ENCODE measurements at places on chromosomes 2 and 18.

GRCh38 chr2:85134255-85134895 is 1.2 kb downstream of the TCF7L1 start:
- peak; percentile 75 for DNase-seq

DNA sequence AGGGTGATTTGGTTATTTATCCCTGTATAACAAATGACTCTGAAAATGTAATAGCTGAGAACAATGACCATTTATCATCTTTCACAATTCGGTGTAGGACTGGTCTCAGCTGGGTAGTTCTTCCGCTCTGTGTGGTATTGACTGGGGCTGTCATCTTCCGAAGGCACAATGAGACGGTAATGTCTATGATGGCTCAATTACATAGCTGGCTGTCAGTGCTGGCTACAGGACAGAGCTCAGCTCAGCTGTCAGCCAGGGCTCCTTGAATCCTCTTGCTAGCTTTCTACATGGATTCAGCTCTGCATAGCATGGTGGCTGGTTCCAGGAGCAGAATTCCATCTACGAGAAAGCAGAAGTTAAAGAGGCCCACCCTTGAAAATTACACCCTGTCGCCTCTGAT is 483.8 kb downstream of the TDRD15 start:
- no peak for DNase-seq

DNA sequence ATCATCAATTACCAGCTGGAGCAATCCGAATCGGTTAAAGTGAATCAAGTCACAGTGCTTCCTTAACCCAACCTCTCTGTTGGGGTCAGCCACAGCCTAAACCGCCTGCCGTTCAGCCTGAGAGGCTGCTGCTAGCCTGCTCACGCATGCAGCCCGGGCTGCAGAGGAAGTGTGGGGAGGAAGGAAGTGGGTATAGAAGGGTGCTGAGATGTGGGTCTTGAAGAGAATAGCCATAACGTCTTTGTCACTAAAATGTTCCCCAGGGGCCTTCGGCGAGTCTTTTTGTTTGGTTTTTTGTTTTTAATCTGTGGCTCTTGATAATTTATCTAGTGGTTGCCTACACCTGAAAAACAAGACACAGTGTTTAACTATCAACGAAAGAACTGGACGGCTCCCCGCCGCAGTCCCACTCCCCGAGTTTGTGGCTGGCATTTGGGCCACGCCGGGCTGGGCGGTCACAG is 496 bp upstream of the ITGA4 start:
- DNase-seq = peak; percentile 36

DNA sequence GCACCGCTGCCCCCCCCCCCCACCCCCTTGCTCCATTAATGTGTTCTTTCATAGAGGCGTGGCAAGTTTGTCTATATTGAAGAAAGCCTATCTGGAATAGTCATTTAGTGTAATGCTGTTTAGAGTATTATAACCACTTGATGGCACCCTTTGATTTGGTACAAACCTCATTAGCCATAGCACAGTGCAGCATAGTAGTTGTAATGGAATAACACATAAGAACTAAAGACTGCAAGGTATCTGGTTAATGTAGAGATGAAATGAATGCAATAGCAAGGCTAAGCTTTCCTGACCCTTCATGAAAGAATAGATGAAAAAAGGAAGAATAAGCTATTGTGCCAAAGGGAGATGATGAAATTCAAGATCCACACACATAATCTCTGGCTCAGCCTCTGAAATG is 81.9 kb downstream of the EHBP1 start:
- peak; percentile 14 for DNase-seq

- peak; percentile 7 for DNase-seq
Measured at GRCh38 chr2:210895132-210895531, 338.7 kb downstream of the CPS1 start.

GRCh38 chr2:30705711-30706533 is 101.3 kb downstream of the CAPN13 start:
- DNase-seq = no peak

GRCh38 chr2:169778446-169778845 is 20.2 kb upstream of the SSB start:
- no peak for DNase-seq

DNA sequence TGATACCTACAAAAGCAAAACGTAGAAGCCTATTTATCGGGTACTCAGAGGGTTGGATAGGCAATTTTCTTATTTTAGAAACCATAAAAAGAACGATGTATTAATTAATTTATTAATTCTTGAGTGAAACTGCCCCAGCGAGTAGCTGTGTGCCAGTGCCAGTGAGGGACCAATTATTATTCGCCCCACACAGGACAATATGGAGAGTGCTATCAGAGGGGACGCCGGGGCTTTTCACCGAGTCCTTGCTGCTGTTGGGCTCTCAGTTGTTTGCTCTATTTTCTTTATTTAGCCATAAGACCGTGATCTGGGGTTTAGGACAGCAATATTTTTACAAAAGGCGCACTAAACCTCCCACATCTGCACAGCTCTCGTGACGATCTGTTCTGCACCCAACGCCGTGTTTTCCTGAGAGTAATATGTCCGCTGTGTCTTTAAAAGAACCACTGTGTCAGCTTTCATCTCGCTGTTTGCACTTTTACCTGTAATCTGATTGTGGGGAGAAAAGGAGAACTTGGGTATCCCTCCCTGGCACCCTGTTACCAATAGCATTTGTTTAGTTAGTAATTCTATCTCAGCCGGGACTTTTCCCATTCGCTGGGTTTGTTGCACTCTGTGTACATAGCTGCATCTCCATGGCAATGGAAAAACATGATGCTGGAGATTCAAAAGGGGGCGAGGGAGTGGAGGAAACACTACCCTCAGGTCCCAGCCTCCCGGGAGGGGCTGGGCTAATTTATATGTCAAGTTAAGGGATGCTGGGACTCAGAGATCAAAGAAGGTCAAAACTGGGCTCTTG is 30.1 kb upstream of the ZNF516 start:
- peak; percentile 28 for DNase-seq

GRCh38 chr2:44772669-44773378 is 168.7 kb upstream of the SIX3 start:
- peak; percentile 72 for DNase-seq

GRCh38 chr2:169361706-169362117 is 622 bp downstream of the LRP2 start:
- peak; percentile 5 for DNase-seq

GRCh38 chr2:103529798-103530502 is 768.1 kb downstream of the TMEM182 start:
- no peak for DNase-seq

GRCh38 chr2:64757126-64757525 is 103.4 kb upstream of the SERTAD2 start:
- no peak for DNase-seq

GRCh38 chr2:138962686-138963085 is 182.5 kb upstream of the NXPH2 start:
- DNase-seq = no peak

DNA sequence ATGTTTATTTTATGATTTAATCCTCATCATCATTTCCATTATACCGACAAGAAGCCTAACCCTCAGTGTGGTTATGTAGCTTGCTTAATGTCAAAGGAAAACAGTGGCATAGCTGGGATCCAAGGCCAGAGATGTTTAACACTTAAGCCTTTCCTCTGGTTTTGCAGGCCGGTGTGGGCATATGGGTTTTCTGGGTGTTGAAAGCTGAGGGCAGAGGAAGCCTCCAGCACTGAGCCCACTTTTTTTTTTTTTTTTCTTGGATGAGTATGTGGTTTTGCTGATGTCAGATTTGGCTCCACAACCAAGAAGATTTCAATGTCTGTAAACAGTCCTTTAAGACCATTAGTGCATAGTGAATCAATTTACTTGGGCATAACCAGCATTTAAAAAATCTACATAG is 41.3 kb downstream of the LHCGR start:
- DNase-seq = no peak

DNA sequence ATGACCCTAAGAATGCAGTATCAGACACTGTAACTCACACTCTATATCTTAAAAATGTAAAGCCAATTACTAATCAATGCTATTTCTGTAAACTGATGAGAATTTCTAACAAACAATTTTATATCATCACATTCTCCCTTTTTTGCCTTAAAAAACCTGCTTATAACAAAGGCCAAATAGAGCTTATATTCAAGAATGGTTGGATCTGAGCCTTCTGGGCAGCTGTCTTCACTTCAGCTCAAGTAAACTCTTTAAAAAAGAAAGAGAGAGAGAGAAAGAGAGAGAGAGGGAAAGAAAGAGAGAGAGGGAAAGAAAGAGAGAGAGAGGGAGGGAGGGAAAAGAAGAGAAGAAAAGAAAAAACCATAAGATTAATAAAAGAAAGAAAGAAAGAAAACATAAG is 231.8 kb downstream of the KCNE4 start:
- no peak for DNase-seq

GRCh38 chr18:50199346-50199855 is 4.5 kb upstream of the MYO5B start:
- DNase-seq = no peak

- peak; percentile 11 for DNase-seq
Measured at GRCh38 chr2:201852878-201853415, 46.6 kb downstream of the CDK15 start.

GRCh38 chr2:230869914-230870543 is 5.3 kb downstream of the ITM2C start:
- peak; percentile 19 for DNase-seq

GRCh38 chr2:71886241-71886640 is 261.4 kb downstream of the CYP26B1 start:
- no peak for DNase-seq

GRCh38 chr2:10906926-10907625 is 4.7 kb upstream of the KCNF1 start:
- DNase-seq = no peak

GRCh38 chr2:54107903-54108615 is 7.4 kb upstream of the ACYP2 start:
- no peak for DNase-seq

DNA sequence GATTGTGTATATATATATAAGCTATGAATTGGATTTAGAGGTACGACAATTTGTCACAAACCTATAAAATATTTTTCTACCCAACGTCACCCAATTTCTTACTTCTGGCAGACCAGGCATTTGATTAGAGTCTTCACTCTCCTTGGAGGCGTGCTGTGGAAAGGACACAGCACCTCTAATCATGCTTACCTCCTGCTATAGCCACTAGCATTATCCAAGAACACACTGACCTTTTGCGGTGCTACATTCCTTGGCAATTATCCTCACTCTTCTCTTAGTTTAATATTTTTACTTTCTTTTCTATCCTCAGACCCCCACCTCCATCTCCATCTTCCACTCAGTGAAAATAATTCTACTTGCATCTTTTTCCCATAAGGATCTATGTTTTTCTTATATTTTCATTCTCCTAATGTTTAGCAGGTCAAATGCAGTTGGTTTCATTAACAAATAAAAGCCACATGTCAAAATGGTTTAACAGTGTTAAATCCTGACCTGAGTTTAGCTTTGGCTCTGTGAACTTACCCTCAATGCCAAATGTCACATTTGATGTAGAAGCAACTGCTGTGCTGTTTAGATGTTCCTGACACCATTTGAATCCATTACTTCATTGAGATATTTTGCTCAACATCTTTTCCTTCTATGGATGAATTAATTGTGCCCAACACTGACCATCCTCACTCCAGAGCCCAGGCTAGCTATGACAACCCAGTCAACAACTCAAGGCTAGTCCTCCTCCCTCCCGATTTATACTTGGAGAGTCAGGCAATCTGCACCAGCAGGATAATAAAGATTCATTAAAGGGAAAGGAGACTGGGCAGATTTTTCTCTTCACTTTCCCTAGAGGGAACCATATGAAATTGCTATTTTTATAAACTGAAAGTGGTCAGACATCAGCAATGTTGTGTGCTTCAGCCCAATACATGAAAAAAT is 240.5 kb downstream of the MREG start:
- DNase-seq = no peak

DNA sequence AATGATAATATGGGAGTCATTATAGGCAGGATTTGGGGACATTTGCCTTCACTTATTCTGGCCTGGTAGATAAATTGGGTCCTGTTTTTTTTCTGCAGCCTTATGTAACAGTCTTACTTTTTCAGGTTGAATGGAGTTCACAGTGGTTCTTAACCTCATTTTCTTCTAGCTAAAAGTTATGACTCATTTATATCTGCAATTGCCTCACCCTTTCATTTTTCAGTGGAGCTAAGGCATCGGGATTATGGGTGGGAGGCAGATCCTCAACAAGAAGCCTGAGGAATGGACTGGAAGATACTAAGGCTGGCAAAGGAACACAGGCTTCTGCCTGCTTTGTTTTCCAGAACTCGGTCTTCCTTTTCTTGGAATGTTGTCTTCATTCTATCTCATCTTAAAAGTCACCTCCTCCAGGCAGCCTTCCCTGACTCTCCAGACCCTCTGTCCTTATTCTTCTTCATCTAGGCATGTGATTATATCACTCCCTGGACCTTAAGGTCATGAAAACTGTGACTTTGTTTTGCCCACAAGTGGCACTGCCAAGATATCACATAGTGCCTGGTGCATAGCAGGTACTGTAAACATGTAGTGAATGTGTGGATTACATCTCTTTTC is 41.0 kb upstream of the ACSL3 start:
- no peak for DNase-seq

DNA sequence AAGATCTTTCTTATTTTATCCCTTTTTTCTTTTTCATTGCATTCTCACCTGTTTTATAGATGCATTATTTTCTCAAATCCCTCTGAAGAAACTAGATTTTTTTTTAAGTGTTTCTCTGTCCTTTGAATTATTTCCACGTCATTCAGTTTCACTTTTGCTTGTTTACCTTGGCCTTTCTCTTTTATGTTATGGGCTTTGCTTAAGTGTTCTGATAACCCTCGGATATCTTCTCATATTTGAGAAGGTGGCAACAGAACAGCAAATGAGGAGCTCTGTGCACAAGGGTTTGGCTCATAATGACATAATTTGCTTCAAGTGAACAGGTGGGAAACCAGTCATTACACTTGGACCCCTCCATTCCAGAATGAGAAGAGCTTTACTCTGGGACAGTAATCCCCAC is 111.9 kb downstream of the C1D start:
- DNase-seq = no peak

DNA sequence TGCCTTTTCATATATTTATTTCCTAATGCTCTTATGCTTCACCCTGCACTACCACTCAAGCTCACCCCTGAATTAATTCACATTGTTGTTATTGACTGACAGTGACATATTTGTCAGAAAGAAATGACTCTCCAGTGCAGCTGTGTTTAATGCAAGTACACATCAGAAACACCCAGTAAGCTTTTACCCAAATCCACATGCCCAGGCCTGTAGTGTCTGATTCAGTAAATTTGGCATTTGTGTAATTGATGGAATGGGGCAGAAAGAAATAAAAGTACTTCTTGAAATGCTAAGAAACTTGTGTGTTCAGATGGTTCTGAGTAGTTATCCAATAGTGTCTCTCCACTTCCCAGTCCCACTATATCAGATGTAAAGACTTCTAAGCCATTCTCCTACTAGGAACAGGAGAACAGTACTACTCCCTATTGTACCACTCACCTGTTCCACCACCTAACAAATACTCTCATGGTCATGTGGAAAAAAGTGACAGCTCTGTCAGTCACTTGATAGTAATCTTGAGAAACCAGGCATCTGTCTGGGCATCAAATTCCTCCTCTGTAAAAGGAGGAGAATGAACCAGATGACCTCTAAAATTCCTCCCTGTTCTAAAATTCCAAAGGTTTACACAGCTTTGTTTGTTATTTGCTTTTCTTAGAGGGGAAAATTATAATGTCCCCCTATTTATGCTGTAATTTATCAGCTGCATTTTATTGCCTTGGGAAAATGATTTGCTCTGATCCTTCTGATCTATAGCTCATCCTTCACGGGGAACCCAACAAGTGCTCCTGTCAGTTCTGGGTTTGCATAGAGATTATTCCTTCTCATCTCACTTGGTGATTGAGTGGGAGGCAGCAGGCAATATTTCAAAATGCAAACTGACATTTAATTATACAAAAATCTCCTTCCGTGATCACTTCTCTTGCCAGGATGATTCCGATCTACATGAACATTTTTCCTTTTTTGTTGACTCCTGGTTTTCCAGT is 70.9 kb downstream of the ZNF385B start:
- DNase-seq = no peak

GRCh38 chr2:109331896-109332848 is 203.2 kb downstream of the SH3RF3 start:
- no peak for DNase-seq

All from HAP-1 (cell line).